Keratinocyte (primary cell): ENCODE measurements at places on chromosomes 4 and X. TPM values are rescaled to one million over a fixed set of nuclear protein-coding genes. Genes with fewer than 3 reads are reported as not detected.

Gene INPP4B
- polyA plus RNA-seq: 33.6 to 66.4 TPM (median 50.2 TPM) in 3 replicates

DNA sequence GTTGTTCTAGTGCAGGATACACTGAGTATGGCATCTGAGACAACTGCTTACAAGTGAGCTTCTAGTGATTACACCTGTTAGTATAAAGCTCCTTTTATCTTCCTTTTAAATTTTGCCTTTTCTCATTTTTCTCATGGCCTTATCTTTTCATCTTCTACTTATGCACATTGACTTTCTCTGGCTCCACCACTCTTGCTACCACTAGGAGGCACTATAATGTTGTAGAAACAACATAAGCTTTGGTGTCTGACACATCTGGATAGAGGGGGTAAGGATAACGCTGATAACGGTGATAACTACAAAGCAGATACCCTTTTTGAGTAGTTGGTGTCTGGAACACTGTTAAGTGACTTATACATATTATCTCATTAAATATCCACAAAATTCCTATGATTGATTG is 187.4 kb upstream of the TEX13C start:
- DNase-seq: no peak

DNA sequence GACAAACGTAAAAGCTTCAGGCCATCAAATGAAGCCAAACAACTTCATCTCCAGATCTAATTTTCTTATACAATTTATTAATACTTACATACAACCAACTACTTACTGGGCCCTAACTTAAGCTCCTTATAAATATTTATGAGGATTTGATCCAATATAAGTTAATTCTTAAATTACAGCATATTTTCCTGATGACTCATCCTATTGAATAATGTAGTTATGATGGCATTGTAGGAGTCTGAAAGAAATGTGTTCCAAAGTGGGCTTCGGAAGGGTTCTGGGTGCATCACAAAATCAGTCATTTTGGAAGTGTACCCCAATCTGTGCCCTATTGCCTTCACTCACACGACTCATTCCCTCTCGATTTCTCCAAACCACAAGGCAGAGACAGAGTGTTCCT is 455.1 kb upstream of the CTSO start:
- no peak for DNase-seq

- DNase-seq: no peak
These were observed 75.1 kb downstream of the NUDT10 start for GRCh38 chrX:51407520-51408409.

DNA sequence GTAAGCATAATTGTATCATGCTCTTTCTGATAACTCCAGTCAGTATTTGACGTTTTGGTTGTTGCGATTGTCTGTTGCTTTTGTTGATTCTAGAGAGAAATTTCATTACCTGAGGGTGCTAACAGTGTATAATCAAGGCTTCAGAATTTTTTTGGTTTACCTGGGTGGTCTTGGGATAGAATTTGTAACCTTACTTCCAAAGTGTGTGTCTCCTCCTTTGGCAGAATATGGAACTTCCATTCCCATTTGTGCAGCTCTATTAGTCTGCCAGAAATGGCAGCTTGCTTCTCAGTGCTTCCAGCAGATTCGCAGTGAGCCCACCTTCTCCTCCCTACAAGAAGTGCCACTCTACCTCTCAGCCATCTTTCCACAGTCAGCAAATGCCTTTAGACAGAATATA is 5.3 kb downstream of the COPS4 start:
- DNase-seq: no peak

DNA sequence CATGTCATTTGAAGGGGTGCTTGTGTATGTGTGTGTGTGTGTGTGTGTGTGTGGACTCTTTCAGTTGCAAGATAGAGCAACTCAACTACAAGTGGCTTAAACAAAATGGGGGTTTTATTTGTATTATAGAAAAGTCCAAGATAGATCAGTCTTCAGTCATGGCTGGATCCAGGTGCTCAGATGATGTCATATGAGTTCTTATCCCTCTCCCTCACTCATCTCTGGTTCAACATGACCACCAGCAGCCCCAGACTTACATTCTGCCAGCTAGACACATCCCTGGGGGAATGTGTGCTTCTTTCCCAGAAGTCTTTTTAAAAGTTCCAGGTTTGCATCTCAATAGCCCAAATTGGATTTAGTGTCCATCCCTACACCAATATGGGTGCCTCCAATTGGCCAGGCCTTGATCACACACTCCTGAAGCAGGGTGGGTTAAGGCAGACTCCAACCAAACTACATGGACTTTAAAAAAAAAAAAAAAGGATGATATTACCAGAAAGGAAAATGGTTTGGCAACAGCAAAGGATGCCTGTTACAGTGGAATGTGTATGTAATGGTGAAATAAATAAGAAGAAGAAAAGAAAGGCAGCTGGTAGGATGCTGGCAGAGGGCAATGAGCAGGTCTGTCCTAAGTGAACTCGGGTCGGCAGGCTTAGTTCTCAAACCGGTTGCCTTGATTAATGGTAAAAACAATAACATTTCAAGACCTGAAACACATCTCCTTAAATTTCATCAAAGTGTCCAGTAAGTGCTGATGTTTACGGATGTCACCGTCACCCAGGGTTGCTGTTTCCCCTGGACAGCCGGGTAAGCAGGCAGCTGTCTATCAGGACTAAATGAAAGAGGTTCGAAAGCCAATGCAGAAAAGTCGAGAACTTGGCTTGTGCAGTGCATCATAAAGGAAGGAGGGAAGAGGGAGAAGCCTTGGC is 107.7 kb downstream of the SMIM20 start:
- no peak for DNase-seq

DNA sequence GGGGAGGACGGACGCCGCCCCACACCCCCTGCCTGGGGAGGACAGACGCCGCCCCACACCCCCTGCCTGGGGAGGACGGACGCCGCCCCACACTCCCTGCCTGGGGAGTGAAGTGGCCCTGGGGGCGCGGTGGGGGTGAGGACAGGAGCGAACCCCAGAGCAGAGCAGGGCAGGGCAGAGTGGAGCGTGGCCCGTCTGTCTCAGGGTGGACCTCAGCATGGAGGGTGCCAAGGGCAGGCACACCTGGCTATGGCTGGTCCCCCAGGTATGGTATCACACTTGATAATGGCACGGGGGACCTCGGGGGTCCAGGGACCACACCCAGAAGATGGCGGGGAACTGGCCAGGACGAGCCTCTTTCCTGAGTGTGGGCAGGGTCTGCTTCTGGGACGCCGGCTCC is 9.6 kb downstream of the LRPAP1 start:
- no peak for DNase-seq

DNA sequence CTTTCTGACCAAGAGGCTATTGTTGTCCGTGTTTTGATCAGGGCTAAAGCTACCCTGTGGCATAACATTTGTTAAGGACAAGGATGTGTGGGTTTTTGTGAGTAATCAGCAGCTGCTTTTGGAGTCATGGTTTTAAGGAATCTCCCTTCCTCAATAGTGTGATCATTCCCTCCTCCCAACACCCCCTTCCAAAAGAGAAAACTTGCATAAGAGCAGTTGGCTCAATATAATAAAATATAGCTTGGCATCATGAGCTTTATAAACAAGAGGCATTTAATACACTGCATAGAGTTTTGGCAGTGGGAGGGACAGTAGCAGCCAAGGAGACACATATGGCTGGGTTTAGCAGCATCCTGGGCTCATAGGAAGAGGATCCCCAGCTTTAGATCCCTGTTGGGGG is 84.7 kb downstream of the NHS start:
- no peak for DNase-seq

DNA sequence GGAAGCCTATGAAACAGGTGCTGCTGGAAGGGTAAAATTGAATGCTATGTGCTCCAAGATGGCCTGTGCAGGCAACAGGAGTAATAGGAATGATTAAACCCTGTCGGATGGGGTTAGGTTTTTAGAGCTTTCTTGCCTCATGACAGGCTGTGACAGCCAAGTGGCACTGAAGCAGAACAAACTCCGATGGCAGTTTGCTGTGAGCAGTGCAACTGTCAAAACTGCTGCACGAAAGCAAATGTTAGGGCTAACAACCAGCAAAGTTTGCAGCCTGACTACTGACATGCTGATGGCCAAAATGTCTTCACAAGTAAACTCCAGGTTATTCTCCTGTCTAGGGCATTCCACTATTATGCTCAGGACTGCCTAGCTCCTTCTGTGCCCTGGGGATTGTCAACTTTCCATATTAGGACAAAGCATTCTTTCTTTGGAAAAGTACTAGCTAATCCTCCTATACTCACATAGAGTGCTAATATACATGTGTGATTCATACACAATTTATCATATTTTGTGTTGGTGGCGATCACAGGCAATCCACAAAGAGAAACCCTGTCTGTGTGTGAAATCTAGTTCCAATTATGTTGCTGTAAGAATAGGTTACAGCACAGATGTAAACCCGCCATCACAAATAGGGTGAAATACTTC is 486.6 kb upstream of the TENM3 start:
- no peak for DNase-seq

DNA sequence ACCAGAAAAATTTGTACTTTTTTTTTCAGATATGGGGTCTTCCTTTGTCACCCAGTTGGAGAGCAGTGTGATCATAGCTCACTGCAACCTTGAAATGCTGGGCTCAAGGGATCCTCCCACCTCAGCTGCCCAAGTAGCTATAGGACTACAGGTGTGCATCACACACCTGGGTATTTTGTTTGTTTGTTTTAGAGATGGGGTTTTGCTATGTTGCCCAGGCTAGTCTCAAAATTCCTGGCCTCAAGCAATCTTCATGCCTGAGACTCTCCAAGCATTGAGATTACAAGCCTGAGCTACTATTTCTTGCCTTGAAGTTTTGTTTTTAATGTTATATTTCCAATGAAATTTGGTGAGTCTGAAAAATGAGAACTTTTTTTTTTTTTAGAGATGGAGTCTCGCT is 847.8 kb downstream of the TRIML1 start:
- no peak for DNase-seq

GRCh38 chr4:135533053-135533452 is 1331.5 kb upstream of the PABPC4L start:
- DNase-seq: no peak

DNA sequence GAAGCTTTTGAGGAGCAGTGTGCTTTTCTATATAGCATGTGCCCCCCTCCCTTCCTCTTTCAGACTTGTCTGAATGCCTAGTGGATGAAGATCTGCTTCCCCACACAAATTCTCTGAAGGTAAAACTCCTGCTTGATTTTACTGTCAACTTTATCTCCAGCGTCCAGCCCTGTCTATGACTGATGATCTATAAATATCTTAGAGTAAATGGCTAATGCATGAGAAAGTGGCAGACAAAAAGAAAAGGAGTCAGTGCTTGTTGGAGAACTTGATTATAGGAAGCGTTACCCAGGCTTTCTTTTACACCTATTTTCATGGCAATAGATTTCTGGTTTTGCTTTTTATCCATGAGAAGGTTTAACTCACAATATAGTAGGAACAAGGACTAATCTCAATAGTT is 168.3 kb upstream of the HS3ST1 start:
- no peak for DNase-seq

DNA sequence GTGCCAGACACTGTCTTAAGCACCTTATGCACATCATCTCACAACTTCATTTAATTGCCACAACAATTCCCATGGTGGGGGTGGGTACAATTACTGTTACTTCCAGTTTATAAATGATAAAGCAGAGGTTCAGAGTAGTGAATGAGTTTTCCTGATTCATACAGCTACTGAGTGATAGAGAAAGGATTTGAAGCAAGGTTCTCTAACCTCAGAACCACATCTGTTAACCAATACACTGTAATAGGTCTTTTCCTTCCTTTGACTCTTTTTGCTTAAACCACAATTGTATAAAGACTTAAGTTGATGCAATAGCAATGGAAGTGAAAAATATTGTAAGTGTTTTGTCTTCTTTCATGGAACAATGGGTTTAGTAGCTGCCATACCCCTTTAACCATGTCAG is 43.5 kb upstream of the PAK3 start:
- DNase-seq: no peak

GRCh38 chr4:176534566-176534965 is 214.8 kb downstream of the SPCS3 start:
- no peak for DNase-seq

DNA sequence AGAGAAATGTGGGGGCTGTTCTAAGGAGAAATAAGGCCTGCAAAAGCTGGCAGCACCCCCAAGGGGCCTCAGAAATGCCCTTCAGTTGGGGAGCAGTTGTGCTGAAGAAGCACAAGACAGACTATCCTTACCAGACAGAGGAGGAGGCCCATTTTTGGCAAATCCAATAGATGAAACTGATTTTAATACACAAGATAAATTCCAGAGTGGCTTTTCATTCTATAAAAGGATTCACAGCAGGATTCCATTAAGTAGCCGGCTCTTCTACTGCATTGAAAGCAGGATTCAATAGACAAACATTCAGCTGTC is 8.1 kb downstream of the SEPTIN6 start:
- DNase-seq: no peak

- DNase-seq: no peak
These were observed 108.2 kb upstream of the ACSL4 start for GRCh38 chrX:109841257-109841656.

DNA sequence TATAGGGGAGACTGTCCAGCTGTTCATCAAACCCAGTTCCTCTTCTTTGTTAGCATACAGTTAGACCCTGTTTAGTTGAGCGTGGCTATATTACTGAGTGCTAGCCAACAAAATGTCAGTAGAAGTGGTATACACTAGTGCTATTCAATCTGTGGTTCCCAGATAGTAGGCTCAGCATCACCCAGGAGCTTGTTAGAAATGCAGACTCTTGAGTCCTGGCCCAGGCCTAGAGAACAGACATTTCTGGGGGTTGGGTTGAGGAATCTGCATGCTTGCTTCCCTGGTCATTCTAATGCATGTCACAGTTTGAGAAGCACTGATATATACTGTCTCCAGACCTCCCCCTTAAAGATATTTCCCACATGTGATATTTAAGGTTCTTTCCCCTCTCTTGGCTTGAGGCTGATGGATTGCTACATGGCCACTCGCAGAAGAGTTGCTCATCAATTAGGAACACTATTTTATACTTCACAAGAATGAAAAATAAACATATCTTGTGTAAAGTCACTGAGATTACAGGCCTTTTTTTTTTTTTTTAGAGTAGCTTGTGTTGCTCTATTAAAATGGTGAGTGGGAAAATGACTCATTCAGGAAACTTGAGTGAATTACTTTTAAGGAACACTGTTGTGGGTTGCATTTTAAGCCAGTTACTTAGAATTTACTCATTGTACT is 289.0 kb downstream of the STIM2 start:
- no peak for DNase-seq
